ENCODE measurements at places on chromosomes 5 and 9.

DNA sequence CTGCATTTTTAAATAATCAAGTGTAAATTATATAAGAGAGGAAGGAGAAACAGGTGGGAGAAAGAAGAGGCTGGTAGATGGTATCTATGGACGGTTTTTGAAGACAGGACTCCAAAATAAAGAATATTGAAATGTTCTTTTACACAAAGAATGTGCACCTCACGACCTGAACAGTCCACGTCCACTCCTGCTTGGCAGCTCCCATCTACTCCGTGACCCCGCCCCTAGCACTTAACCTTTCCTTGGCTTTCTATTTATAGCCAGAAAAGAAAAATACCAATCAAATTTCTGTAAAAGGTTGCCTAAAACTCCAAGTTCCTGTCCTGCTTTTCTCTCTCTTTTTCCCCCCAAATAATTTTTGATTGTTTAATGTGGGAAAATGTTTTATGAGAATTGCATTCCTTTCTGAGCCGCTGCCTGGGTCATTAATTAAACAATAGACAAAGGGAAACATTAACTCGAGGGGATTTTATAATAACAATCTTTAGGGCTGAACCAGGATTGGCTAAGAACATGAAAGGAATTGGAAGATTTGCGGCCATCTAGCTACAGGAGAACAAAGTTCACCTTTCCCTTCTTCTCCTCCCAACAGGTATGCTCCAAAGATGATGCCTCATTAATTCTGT is 173.6 kb upstream of the MAP3K1 start:
- DNase-seq = no peak

DNA sequence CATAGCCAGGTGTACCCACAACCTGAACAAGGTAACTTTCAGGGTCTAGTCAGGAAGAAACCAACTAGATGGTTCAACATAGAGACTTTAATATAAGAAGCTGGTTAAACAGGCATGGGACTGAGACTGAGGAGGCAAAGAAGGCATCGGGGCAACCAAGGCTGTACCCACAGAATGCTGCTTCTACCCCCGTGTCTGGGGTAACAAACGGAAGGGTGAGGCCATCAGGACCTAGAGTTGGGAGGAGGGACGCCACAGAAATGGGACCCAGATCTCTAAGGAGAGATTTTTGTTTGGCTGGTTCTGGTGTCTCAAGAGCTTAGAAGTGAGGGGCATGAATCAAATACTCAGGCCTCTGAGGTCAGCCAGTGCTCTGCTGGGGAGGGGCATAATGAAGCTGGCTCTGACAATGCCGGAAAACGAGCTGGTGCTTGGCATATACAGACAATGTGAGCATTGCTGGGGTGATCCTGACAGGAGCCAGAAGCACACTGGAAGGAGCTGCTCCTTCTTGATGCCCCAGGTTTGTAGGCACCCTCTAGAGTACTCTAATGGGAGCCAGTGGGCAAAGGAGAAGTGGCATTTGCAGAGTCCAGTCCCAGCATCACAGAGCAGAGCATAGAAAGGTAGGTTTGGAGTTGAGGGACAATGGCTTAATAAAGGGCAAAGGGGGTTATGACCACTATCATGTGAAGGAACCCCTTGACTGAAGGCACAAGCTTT is 3.7 kb downstream of the MLANA start:
- no peak for DNase-seq

DNA sequence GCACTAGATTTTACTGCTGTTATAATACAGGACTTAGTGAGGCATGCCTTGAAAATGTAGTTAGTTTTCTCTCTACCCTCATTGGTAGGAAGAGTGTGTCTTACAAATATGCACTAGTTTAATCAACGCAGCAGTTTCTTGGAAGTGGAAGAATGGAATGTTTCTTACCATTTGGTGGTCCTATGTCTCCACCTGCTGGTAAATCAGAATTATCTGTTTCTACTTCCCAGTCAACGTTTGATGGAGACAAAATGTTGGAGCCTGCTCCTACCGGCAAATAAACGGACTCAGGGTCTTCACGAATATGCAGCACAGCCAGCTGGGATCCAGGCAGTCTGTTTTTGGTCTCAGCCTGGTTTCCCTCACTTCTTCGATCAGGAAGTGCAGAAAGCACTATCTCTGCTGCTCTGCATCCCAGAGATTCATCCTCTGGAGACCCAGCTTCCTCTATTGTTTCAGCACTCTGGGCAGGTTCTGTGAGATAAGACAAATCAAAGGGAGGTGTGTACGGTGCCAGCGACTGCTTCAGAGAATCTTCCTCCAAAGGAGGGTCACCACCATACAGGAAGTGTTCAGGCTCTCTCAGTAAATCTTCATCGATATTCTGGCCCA is 59.5 kb upstream of the PCA3 start:
- DNase-seq = no peak

DNA sequence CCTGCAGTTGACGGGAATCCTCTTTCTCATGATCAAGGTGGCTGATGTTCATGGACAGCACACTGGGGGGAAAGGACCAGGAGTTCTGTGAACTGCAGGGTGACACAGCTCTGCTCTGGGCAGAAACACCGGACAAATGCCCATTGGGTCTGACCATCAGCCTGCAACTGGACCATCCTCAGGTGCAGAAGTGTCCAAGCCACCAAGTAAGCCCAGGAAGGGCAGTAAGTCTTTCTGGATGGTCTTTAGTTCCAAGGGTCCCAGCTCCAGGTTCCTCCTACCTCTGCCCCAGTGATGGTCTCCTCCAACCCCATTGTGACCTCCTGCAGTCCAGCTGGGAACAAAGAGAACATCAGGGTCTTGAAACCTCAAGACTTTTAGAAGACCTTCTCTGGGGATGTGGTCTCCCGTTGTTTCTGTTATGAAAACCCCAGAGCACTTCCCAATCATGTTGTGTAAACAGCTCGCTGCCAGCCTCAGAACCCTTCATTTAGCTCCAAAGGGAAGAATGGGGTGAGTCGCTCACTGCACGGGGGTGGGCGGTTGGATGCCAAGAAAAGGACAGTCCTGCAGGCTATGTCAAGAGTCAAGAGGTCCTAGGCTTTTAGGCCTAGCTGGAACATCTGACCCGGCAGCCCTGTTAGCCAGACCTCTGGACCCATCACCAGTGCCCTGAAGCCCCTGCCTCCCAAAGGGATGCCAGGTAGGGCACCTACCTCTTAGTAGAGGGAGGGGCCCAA is 41.8 kb upstream of the TCF7 start:
- no peak for DNase-seq

DNA sequence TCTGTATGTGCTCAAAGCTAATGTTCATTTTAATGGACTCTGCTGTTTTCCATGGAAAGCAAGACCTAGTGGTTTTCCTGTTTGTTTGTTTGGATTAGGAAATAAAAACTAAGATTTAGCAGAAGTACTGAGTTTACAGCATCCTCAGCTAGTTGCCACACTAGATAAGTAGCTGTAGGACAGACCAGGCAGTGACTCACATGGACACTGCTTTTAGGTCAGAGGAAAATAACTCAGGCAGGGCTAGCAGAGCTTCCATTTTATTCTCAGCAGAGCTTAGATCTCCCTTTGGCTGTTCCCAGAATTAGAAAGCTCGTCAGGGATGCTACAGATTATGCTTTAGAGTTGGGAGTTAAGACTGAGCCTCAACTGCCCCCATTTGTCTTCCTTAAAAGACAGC is 204.4 kb downstream of the SH3GL2 start:
- DNase-seq = no peak

DNA sequence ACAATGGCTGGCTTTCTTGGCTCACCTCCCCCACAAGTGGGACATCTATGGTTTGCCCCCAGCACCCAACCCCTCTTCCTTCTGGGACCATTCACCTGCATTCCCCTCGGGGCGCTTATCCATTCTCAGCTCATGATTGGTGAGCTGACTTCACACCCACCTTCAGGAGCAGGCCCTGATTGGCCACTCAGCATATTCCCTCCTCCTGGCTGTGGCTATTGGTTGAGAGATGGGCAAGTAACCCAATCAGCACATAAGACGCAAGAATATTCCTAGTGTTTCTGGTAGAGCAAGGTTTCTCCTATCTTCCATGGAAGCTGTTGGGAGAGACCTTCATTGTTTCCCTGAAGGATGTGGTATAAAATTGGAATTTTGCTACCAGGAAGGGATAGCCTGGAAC is 22.7 kb upstream of the UNC5A start:
- DNase-seq = no peak

GRCh38 chr5:87114631-87115030 is 153.1 kb upstream of the RASA1 start:
- no peak for DNase-seq

- no peak for DNase-seq
Observed at GRCh38 chr9:83636813-83637212, 13.9 kb downstream of the IDNK start.

GRCh38 chr9:137673886-137674285 is 55.1 kb downstream of the EHMT1 start:
- no peak for DNase-seq

DNA sequence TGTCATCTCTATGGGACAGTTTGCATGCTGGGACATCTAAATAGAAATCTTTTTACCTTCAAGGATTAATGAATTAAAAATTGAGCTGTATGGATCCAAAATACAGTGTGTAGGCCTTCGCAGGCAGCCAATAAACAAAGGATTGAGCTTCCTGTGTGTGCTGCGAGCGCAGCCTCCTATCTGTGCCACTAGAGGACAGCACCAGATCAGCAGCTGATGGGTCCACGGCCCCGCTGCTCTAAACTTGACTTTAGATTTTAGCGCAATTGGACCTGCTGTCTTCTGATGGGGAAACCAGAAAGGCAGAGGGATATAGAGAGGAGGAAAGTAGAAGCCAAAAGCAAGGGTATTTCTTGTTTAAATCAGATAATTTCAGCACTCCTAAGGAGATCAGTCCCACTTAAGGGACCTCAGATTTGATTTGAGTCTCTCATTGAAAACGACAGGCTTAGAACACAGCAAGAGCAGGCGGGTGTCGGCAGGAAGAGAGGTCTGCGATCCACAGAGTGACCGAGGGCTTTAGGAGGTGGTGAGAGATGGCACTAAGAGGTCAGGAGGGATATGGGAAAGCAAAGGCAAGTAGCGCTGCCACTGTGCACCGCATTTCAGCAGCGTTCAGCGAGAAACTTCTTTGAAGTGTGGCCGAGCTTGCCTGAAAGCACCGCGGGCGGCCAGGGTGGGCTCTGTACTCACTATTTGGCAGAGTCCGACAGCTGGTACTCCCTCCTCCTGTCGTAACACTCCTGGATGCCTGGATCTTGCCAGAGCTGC is 214.3 kb downstream of the GNA14 start:
- no peak for DNase-seq

GRCh38 chr9:1959371-1959770 is 55.8 kb upstream of the SMARCA2 start:
- DNase-seq = no peak

DNA sequence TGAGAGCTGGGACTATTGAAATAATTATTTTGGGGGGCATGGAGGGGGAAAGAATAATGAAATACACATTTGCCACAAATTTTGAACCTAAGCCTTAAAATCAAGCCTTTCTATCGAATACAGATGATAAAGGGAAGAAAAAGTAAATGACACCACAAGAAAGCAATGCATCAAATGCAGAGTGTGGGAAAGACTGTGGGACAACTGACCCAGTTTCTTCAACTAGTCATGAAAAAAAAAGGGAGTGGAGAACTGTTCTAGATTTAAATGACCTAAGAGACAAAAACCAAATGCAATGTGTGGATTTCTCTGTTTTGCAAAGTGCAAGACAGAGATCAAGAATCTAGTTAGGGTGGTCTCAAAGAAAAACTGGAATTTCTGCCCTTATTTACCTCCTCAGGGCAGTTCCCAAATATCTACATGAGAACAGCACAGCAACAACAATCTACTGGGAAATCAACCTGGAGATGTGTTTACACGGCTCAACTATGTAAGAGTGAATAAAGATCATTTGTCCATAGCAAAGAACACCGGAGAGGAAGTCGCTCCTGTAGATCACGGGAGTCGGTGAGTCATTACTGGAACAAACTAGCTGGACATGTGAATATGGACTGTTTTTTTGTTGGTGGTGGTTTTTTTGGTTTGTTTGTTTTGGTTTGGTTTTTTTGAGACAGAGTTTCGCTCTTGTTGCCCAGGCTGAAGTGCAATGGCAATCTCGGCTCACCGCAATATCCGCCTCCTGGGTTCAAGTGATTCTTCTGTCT is 145.9 kb downstream of the DROSHA start:
- DNase-seq = no peak

DNA sequence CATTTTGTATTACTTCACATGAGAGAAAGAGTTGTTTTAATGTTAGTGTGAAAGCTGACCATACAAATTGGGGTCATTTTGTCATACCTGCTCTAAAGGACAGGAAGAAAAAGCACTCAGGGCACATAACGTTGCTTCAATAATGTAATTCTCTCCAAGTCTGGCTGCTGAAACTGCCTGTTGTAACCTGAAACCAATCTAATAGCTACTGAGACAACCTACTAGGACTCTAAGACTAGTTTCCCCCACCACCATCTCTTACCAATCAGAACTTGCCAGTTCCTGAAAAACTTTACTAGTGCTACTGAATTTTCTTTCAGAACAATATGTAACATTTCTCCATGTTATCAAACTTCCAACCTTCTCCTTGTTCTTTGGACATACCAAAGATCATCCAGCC is 374.7 kb downstream of the PTPRD start:
- DNase-seq = no peak

- no peak for DNase-seq
Observed at GRCh38 chr9:110069326-110070248, 138.4 kb downstream of the C9orf152 start.

DNA sequence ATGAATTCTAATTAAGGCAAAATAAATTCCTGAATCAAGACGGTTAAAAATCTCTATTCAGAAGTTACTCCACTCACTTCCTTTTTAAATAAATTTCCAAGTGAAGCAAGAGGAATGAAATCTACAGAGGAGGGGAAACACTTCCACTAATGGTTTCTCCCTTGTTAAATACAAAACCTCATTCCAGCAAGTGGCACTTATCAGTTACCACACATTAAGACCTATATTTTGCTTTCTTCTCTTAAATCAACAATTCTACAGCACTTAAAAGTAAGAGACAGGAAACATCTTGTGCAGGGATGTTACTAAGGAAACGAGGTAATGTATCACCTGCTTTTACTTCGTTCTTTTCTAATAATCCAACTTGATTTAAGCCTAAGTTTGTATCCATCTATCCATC is 172.6 kb downstream of the RAPGEF6 start:
- DNase-seq = no peak

- DNase-seq = no peak
Observed at GRCh38 chr9:70285981-70286598, 27.3 kb downstream of the SMC5 start.

- DNase-seq = no peak
Observed at GRCh38 chr5:95709967-95710650, 21.0 kb upstream of the RHOBTB3 start.

DNA sequence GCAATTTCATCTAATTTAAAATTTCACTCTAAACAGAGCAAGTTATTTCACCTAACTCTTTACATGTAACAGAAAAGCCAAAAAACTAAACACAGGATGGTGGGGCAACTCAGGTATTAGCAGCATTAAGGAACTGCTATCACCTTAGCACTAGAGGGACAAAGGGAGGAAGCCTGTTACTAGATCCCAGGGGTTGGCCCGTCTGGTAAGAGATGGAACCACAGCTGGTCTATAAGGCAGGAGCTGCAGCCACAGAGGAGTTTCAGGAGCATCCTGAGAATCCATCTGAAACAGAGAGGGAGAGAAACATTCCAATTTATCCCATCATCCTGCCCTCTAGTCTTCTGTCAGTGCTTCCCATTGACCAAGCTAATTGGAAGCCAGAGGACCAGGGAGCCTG is 300.3 kb downstream of the MRPS30 start:
- DNase-seq = no peak

GRCh38 chr5:2575871-2576270 is 175.6 kb downstream of the IRX2 start:
- DNase-seq = no peak

GRCh38 chr9:17521100-17521855 is 57.6 kb upstream of the SH3GL2 start:
- DNase-seq = no peak
